ENCODE measurements at places on chromosomes 12 and 14.
A peak's percentile ranks its signal among the peaks of the same experiment; 100 is the strongest.

GRCh38 chr14:89252887-89253532 lies 164.0 kb downstream of the FOXN3 start:
- DNase-seq = peak; percentile 79

DNA sequence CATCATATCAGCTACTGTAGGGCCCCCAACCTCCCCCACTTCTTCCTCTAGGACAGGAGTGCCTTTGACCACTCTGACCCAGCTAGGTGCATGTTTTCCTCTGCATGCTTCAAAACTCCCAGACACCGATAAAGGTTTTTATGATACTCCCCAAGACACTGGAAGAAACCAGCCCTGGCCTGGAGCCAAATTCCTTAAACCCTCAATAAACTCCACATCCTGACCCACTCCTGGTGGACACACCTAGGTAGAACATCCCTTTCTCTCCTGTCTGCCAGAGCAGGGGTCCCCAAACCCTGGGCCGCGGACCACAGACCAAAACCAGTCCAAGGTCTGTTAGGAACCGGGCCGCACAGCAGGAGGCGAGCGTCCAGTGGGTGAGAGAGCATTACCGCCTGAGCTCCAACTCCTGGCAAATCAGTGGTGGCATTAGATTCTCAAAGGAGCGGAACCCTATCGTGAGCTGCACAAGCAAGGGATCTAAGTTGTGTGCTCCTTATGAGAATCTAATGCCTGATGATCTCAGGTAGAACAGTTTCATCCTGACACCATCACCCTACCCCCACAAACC lies 49.6 kb downstream of the NT5DC3 start:
- no peak for DNase-seq

DNA sequence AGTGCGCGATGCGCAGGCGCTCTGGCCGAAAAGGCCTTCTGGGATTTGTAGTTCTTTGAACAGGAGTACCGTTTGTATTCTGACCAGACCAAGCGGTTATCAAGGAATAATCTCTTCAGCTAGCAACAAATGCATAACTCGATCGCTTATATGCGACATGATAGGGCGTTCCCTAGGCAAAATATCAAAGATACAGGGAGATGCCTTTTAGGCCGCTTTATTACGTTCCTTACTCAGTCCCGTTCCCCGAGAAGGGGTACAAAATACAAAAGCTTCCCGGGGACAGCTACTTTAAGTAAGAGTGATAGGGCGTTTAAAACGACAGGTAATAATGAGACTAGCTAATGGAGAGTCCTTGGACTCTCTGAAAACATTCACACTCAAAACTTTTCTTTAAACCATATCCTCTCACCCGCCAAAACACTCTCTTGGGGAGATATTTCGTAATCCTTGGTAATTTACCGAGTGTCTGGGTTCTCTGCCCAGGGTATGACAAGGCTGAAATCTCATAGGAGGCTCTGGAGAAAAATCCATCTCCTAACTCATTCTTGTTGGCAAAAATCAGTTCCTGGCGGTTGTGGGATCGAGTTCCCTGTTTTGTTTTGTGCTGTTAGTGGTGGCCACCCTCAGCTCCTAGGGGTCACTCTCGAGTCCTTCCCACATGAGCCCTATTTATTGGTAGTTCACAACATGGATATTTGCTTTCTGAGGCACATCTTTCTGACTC lies 412 bp upstream of the SNW1 start:
- DNase-seq = peak; percentile 73

DNA sequence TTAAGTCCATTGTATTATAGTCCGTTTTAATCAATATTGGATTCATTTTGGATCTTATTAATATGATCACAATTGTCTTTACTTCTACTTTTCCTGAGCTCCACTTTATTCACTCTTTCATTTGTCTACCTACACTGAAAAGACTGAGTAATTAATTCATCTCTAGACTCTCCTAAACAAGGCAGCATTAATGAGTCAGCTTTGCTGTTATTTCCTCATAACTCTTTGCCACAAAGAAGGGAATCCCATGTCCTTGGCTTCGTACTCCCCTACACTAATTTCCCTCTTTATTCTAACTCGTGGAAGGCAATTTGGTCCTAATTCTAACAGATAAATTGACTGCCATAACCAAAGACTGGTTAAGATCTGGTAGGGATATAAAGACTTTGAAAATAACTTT lies 91.9 kb downstream of the ARMH4 start:
- DNase-seq = no peak

DNA sequence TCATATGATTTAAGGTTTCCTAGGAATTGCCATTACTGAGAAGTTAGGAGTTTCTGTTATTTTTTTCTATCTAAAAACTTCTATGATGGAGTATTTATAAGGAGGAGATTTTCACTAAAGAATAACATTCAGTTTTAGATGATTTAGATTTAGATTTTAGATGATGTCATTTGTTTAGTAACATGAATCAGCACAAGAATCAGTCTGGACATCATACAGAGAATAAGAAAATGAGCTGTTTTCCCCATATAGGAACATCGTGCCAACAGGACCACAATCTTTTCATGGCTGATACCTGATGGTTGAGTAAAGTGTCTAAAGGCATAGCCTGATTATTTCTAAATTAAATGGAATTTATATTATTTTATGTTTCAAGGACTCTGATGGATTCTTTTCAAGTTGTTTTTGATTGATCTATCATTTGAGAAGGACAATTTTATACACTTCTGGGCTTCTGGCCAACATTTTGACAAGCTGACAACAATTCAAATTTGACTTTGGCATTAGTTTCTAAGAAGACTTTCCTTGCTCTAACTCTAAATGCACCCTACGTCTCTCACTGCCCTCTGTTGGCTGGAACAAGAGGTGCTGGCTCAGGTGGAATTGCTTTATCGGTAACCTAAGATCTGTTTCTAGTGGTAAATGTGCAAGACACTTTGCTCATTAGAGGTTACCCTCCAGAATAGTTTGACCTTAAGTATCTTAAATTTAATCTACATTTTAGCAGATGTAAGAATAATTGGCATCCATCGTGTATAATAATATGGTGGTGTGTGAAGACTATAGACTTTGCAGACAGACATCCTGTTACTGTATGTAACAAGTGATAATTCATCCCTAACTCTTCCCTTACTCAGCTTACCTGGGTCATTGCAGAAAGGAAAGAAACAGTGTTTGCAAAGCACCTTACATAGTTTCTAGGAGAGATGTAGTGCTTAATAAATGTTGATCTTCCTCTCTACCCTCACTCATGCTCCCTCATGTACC lies 42.8 kb upstream of the CPSF6 start:
- no peak for DNase-seq

- DNase-seq = peak; percentile 66
Measured at GRCh38 chr14:68612049-68612448, 180.8 kb downstream of the ZFP36L1 start.

- DNase-seq = no peak
Measured at GRCh38 chr14:100111931-100112704, 46.9 kb downstream of the EVL start.

Data from tibial artery (tissue), 4 donors.